ENCODE measurements at places on chromosomes 16 and 17.

DNA sequence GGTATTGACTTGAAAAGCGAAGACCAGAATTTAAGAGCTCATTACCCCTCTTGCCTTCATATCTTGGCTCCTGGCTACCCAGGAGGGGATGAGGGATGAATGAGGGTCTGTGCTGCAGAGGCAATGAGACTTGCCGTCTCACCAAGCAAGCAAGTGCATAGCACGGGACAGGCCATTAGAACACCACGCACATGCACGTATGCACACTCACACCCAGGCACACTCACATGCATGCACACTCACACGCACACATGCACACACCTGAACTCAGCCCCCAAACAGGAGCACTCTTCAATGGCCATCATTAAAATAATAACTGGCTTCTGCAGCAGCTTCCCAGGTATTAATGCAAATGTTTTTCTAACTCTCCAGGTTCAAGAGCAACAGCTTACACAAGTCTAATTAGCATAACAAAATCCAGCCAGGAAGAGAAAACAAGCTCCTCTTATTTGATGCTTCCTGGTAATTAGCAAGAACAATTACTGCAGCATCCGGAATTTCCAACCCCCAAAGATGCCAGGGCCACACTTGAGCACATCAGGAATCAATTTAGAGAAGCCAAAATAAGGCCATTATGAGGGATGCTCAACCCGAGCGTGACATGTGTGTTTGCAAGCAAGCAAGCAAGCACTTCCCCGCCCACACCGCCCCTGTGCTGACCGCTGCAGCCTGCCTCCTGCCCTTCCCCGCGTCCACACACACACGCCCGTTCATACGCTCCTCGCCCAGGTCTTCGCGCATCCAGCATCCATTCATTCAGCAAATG, 171.6 kb upstream of the TNRC6C start:
- DNase-seq, result no peak

DNA sequence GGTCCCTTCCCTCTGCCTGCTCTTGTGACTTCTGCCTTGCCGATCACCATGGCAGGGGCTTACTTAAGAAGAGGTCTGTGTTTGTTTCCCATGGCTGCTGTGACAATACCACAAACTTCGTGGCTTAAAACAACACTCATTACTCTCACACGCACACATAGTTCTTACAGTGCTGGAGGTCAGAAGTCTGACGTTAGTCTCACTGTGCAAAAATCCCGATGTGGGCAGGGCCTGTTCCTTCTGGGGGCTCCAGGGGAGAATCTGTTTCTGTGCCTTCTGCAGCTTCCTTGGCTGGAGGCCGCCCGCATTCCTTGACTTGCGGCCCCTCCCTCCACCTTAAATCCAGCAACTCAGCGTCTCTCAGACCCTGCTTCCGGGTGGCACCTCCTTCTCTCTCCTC, 249.2 kb upstream of the GSE1 start:
- DNase-seq, result no peak

GRCh38 chr17:41483531-41483930, 2.6 kb upstream of the KRT35 start:
- DNase-seq, result no peak

- no peak for DNase-seq
Measured at GRCh38 chr16:72024862-72025382, 16.4 kb downstream of the DHODH start.

DNA sequence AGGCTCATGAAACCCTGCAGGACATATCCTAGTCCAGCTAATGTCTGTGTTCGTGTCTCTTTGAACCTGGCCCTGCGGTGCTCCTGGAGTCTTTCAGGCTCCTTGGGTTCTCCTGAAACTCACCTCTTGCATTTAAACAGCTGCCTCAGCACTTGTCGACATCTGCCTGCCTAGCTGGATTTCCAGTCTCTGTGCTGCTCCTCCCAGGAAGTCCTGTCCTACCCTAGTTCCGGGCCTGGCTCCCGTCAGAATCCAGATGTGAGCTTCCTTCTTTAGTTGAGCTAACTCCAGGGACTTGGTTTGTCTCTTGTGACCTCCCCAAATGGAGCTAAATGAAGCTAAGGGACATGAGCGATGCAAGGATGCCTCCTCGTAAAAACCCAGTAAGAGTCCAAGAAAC, 155.2 kb upstream of the PIRT start:
- DNase-seq, result no peak

- no peak for DNase-seq
Measured at GRCh38 chr16:26071101-26071866, 379.5 kb downstream of the HS3ST4 start.

DNA sequence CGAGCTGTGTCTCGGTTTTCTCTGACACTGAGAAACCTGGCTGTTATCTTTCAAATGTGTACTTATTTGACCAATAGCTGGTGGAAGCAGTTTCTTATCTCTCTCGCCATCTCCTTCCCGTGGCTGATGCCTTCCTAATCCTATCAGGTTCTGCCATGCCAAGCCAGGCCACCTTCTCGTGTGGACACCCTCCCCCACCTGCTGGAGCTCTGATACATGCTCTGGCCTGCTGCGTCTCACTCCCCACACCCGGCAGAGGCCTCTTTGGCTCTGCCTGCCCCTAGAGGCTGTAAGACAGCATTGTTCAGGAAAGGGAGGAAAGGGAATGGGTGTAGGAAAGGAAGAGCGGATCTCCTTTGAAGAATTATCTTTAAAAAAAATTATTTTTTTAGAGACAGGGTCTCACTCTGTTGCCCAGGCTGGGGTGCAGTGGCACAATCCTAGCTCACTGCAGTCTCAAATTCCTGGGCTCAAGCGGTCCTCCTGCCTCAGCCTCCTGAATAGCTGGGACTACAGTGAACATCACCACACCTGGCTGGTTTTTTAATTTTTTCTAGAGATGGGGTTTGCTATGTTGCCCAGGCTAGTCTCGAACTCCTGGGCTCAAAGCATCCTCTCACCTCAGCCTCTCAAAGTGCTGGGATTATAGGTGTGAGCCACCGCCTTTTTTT, 7.5 kb upstream of the ARMC5 start:
- DNase-seq, result no peak

DNA sequence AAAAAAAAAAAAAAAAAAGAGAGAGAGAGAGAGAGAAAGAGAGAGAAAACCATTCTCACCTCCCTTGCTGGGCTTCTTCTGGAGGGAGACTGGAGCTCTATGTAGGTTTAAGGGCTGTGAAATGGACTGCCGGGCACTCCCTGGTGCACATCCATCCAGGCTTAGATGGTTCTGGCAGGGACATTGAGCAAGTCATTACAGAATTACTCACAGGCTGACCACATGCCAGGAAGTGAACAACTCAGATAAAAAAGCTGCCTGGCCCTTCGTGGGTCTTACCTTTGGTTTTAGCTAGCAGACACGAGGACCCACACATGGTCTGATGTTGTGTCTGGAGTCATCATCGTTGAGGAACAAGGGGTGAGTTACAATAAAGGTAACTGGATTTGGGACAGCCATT, 847.4 kb upstream of the EEF2KMT start:
- DNase-seq, result no peak

DNA sequence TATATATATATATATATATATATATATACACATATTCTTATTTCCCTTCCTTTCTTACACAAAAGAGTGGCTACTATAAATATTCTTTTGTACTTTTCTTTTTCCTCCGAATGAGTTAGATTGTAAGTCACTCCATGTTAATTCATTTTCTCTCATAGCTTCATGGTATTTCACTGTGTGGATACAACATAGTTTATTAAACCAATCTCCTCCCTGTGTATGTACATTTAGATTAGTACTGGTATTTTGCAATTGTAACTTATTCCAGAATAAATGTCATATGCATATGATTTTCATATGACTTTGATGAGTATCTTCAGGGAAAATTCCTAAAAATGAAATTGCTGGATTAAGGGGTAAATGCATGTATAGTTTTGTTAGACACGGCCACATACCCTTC, 20.0 kb upstream of the FA2H start:
- DNase-seq, result no peak

- no peak for DNase-seq
Measured at GRCh38 chr17:16215965-16216316, 607 bp upstream of the NCOR1 start.

DNA sequence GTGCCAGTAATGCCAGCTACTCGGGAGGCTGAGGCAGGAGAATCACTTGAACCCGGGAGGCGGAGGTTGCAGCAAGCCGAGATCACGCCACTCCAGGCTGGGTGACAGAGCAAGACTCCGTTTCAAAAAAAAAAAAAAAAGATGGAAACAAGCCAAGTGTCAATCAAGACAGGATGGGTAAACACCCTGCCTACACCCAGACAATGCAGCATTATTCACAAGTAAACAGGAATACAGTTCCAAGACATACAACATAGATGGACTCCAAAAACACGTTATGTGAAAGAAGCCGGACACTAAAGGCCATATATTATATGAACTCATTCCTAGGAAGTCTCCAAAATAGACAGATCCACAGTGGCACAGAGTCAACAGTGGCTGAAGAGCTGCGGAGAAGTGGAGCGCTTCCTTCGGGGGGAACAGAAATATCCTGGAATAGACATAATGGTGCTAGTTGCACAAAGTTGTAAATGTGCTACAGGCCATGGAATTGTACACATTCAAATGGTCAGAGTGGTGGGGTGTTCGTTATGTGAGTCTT, 33.9 kb downstream of the ANKRD11 start:
- no peak for DNase-seq

GRCh38 chr16:57036945-57037344, 47.6 kb downstream of the NLRC5 start:
- no peak for DNase-seq

DNA sequence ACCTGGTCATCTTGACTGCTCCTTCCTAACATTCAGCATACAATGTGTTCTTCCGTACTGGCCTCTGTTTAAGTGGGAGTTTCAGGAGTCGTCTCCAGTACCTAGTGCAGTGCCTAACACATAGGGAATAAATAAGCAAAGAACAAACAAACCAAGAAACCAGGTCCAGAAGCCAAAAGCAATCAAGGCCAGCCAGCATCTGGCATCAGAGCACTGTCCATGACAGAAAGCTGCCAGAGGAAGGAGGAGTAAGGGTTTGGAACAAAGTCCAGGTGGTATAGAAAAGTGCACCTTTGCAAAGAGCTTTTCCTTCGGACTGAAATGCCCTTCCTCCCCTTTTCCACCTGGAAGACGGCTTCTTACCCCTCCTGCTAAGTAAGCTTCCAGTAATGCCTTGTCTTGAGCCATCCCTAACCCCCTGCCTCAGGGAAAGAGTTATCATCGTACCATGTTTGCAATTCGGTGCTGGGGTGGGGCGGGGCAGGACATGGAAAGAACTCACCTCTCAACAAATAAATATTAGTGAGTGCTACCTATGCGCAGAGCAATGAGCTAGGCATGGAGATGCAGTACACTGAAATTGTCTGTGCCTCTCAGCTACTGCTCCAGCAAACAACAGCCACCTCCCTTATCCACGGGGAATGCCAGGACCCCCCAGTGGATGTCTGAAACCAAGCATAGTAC, 47.6 kb downstream of the C17orf67 start:
- no peak for DNase-seq

- DNase-seq, result no peak
Measured at GRCh38 chr17:76274112-76274956, 9.2 kb downstream of the UBALD2 start.

DNA sequence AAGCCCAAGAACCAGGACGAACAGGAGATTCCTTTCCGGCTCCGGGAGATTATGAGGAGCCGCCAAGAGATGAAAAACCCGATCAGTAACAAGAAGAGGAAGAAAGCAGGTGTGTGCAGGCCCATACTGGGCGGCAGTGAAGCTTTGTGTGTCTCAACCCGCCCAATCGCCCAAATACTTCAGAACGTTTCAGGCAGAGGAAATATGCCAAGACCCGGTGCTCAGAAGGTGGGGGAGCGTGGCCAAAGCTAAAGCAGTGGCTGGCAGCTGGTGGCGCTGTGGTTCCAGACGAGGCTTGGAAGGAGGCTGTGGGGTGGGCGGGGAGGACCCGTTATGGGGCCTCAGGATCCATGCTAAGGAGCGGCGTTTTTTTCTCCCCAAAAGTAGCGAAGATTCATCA, 1.2 kb downstream of the CCDC137 start:
- DNase-seq, result no peak

GRCh38 chr16:25064937-25065336, 46.6 kb upstream of the LCMT1 start:
- DNase-seq, result no peak

- no peak for DNase-seq
Measured at GRCh38 chr16:3774156-3774767, 56.9 kb upstream of the TRAP1 start.

DNA sequence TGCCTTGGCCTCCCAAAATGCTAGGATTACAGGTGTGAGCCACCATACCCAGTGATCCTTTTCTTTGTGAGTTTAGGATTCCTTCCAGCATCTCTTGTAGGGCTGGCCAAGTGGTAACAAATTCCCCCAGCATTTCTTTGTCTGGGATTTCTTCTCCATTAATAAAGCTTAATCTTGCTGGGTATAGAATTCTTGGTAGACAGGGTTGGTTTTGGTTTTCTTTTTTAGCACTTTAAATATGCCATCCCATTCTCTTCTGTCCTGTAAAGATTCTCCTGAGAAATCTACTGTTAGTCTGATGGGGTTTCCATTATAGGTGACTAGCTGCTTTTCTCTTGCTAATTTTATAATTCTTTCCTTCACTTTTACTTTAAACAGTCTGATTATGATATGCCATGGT, 173.0 kb upstream of the TOM1L1 start:
- DNase-seq, result no peak

GRCh38 chr16:48367441-48368049, 17.7 kb downstream of the SIAH1 start:
- no peak for DNase-seq

DNA sequence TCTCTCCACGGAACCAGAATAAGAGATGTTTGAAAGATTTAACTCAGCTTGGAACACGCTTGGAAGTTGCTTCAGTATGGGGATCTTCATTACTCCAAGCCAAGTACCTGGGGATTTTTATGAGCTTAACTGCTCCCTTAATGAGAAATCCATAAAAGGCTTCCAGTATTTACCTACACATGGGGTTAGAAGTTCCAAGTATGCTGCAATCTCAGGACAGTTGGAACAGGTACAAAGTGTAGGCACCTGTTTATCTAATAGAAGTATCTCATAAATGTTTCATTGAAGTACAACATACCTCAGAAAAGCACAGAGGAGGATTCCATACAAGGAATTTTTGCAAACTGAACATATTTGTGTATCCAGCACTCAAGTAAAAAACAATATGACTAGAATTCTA, 161.6 kb upstream of the PIRT start:
- no peak for DNase-seq

Measured in activated gamma-delta T cell treated with anti-CD3 and anti-CD28 coated beads, Interleukin-2, amount 50 U/mL, for 16 hours (primary cell).